Stimulated activated CD8-positive, alpha-beta memory T cell treated with anti-CD3 and anti-CD28 coated beads, Interleukin-7, amount 100 ng/mL, for 1 hour (primary cell): ENCODE measurements at places on chromosomes 5 and 9.

DNA sequence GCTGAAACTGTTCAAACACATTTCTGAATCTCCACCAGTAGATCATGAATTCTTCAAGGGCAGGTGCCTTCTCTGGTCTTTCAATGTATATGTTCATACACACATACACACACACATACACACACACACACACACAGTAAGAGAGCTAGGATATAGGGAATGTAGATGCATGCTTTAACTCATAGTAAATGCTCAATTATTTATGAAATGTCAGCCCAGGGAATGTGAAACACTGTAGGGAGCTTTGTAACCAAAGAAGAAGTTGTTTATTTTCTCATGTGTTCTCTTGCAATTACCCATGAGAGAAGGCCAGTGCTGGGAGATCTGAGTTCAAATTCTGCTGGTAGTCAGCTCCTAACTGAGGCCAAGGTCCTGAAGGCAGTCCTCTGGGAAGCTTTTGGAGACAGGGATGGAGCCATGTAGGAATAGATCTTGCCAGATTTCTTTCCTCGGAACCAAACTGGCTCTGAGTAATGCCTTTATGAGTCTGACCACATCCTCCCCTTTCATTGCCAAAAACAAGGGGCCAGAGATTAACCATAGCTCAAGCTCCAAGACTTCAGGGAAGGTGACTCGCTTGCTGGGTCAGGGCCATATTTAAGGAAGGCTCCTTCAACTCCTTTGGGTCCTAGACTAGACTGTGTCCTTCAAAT is 487.0 kb upstream of the TNC start:
- no peak for DNase-seq

DNA sequence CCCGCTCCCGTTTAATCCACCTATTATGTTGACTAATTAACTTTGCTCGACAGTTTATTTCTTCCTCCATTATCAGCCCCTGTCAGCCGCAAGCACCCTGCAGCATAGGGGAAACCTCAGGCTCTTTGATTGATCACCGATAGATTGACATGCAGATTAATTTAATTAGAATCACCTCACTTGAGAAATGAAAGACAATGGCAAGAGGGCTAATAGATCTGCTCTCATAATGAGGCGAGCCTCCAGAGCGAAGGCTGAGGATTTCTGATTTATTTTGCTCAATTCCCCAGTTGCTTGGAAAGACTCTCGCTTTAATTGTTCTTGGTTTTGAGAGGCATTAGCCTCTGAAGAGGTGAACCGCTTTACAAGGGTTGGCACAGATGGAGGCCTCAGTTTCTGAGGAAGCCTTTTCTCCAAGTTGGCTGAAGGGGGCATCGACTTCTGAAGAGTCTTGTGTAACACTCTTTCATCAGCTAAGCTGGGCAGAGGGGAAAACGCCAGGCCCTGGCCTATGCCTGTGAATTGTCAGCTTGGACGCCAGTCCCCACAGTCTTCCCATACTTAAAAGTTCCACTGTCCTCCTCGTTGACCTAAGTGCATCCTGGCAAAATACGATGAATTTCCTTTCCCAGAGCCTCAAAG is 275.4 kb downstream of the EBF1 start:
- no peak for DNase-seq

DNA sequence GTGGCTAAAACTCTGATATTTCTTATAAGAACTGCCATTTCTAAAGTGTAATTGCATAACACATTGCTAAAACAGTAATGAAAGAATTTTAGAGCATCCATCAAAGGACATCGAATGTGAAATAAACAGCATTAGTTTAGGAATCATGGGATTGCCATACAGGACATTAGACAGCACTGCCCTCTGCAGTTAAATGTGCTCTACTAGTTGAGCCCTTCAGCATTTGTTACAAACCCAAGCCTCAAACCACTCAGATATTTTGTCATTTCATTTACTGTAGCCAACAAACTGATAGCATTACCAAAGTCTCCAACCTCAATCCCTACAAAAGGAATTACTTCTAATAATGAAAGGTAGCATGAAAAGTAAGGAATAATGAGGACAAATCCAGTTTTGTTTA is 116.8 kb upstream of the COX7C start:
- DNase-seq: no peak

- no peak for DNase-seq
Measured at GRCh38 chr9:15837079-15837679, 284.3 kb downstream of the CCDC171 start.

GRCh38 chr5:158344376-158344775 is 485.4 kb upstream of the CLINT1 start:
- no peak for DNase-seq

- DNase-seq: no peak
Measured at GRCh38 chr5:68770551-68770950, 323.3 kb upstream of the SLC30A5 start.
